Right lobe of liver (tissue), 6 donors: ENCODE measurements at places on chromosomes 1 and 21. TPM values are rescaled to one million over a fixed set of nuclear protein-coding genes. Genes with fewer than 3 reads are reported as not detected.

- no peak for DNase-seq
Observed at GRCh38 chr21:17540530-17540929, 27.7 kb downstream of the CXADR start.

GRCh38 chr21:44701541-44701940, 4.6 kb downstream of the KRTAP10-12 start:
- no peak for DNase-seq

DNA sequence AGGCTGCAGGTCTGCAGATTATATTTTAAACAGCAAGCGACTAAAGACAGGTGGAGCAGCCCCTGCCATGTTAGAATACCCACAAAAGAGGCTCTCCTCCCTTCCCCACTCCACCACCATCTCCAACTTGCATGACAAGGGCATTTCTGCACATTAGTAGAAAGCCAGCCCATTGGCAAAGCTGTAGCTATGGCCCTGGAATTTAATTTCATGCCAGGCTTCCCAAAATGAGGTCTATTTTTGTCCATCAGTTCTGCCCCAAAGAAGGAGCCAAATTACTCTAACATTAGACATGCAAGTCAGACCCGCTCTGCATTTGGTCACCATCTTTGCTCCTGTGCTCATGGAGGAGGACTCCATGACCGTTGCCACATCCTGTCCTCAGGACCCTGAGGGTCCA, 115.2 kb downstream of the LAMC2 start:
- no peak for DNase-seq

GRCh38 chr1:30085811-30086770, 637.3 kb downstream of the MATN1 start:
- DNase-seq, result no peak

DNA sequence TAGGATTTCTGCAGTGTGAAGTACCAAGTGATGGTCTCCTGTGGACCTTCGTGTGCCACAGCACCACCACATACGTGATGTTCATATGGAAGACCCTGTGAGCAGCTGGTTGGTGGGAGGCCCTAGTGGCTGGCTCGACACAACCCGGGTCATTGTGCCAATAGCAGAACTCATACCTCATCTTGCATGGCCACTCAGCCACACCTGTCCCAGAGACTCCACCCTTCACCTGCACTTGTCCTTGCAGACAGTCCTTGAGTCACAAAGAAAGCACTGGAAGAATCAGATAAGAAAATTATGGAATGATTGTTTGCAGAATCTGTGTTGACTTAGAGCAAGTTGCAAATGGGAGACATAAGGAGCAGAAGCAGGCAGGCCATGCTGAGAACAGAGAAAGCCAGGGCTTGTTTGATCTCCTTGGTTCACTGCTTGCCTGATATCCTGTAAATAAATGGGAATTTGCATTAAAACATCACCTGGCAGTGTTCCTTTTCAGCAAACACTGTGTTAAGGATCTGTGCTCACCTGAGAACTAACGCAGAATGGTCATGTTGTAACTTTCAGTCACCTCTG, 307.7 kb downstream of the SIPA1L2 start:
- no peak for DNase-seq

- no peak for DNase-seq
Observed at GRCh38 chr1:216153130-216153529, 270.1 kb downstream of the USH2A start.

SPOCD1 gene
- 0.18 TPM for total RNA-seq

KCTD3 gene
- 43.5 TPM for total RNA-seq

OR2L8 gene
- not detected for total RNA-seq

ITSN1 gene
- total RNA-seq, result 63.1 TPM

SH3BGR gene
- total RNA-seq, result 3.1 TPM
